ENCODE measurements at places on chromosomes 1 and 21.

GRCh38 chr1:59008599-59009347 lies 224.9 kb upstream of the JUN start:
- no peak for DNase-seq

- no peak for DNase-seq
Observed at GRCh38 chr1:65066766-65067490, 81.1 kb upstream of the AK4 start.

- peak; percentile 17 for DNase-seq
Observed at GRCh38 chr1:29685387-29685786, 449.1 kb downstream of the PTPRU start.

GRCh38 chr21:19767546-19767945 lies 1230.7 kb upstream of the NCAM2 start:
- DNase-seq = no peak

GRCh38 chr1:3248155-3249141 lies 179.4 kb downstream of the PRDM16 start:
- no peak for DNase-seq

DNA sequence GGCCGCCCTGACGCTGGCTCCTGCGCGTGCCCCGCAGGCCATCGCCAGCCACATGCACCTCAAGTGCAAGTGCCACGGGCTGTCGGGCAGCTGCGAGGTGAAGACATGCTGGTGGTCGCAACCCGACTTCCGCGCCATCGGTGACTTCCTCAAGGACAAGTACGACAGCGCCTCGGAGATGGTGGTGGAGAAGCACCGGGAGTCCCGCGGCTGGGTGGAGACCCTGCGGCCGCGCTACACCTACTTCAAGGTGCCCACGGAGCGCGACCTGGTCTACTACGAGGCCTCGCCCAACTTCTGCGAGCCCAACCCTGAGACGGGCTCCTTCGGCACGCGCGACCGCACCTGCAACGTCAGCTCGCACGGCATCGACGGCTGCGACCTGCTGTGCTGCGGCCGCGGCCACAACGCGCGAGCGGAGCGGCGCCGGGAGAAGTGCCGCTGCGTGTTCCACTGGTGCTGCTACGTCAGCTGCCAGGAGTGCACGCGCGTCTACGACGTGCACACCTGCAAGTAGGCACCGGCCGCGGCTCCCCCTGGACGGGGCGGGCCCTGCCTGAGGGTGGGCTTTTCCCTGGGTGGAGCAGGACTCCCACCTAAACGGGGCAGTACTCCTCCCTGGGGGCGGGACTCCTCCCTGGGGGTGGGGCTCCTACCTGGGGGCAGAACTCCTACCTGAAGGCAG lies 23.4 kb upstream of the ARF1 start:
- DNase-seq = peak; percentile 31

- no peak for DNase-seq
Observed at GRCh38 chr1:30790850-30791778, 33.5 kb upstream of the LAPTM5 start.

- DNase-seq = no peak
Observed at GRCh38 chr1:210323957-210324356, 4.7 kb upstream of the HHAT start.

DNA sequence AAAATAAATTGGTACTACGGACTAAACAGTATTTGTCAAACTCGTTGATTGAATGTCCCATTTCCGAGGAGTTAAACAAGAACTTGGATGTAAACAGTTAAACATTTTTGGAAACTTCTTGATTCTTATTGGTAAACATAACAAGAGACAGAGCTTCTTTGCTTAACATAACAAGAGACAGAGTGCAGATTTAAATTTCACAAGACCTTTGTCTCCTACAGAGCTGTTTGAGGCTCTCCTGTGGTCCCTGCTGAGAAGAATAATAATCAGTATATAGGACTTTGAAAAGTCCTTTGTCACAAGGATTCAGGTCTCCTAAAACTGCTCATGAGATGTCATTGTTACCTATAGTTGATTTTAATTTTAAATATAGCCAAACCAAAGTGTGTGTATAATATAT lies 170.6 kb upstream of the C21orf91 start:
- no peak for DNase-seq

DNA sequence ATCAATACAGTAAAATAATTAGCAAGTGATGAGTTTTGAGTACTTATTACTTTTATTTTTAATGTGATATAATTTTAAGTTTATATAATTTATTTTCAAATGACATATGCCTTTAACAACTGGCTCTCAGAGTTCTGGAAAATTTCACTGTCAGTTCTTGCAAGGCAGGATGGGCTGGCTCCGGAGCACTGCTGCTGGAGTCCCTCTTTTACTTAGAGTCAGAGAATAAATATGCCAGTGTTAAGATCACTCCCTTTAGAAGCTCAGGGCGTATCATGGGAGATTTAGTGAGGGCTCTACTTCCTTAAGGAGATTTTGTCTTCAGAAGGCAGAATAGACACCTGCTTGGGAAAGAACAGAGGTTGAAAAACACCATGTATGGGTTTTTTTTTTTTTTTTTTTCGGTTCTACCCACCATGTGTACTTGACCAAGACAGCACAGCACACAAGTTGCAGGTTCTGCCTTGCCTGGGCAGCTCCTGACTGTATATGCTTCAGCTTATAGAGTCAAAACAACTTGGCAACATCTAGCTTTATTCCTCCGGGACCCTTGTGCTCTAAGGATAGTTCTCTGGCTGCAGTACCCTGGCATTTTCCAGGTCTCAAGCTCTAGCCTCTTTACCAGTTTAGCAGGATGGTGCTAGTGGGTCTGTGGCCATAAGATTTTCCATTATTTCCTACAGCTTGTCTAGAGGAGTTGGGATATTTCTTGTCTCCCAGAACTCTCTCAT lies 29.7 kb upstream of the FMOD start:
- DNase-seq = no peak

DNA sequence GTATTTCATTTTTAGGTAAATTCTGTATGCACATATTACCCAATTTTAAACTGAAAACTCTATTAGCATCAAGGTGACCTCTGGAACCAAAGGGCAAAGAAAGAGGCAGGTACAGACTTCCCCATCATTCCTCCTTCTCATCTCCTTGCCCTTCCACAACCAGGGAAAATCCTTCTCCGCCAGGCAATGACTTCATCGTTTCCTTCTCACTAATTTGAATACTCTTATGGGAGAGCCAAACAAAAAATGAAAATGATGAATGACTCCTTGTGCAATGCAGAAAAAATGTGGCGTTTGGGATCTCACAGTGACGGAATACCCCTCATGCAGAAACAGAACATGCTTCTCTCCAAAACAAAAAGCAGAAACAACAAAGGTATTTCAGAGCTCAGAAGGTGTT lies 83.7 kb downstream of the HLCS start:
- DNase-seq = no peak

- DNase-seq = no peak
Observed at GRCh38 chr1:47508702-47509431, 71.0 kb downstream of the FOXD2 start.

GRCh38 chr1:64499966-64500365 lies 30.0 kb downstream of the CACHD1 start:
- no peak for DNase-seq

DNA sequence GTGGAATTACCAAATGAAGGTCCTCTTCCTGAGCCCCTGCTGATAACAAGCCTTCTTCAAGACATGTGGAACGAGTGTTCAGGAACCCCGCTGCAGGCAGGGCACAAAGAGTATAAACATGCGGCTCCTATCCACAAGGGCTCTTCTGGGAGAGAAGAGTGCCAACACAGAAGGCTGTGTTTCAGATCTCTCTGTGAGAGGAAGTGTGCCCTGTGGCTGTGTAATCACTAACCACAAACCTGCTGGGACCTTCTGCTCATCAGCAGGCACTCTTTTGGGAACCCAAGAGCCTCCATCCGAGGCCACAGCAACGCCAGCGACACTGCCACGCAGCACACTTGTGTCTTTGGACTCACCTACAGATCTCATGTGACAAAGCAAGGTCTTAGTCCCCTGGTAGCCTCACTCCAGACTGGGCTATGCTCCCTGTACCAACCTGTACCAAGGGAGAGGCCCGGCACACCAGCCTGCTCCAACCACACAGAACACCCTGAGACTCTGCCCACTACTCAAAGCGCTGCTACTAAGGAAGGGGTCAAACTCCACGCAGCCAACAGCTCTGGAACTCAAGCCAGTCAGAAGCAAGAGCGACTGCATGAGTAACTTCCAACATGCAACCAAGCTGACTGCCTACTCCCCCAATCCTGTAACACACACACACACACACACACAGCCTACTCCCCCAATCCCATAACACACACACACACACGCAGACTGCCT lies 7.8 kb downstream of the PTTG1IP start:
- no peak for DNase-seq

- peak; percentile 49 for DNase-seq
Observed at GRCh38 chr1:26994020-26994786, 711 bp downstream of the TRNP1 start.

Measured in RWPE2 (cell line).